CD4-positive, alpha-beta T cell treated with Interleukin-6 for 4 hours (primary cell): ENCODE measurements at places on chromosomes 6 and 20.

DNA sequence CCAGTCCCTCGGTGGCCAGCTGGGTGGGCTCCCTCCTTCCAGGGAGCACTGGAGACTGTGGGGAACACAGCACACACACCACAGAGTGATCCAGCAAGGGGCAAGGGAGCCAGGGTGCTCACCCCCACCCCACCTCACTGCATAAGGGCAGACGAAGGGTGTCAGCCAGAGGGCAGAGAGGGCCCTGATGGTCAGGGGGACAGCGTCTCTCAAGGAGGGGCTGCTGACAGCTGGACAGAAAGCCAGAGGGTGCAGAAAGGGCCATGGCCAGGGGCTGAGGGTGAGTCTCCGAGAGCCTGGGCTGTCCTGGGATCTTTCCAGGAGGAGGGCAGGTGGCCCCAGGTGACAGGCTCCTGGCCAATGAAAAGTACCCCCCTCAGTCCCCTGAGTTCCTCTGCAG, 73.4 kb upstream of the PMEPA1 start:
- no peak for DNase-seq

DNA sequence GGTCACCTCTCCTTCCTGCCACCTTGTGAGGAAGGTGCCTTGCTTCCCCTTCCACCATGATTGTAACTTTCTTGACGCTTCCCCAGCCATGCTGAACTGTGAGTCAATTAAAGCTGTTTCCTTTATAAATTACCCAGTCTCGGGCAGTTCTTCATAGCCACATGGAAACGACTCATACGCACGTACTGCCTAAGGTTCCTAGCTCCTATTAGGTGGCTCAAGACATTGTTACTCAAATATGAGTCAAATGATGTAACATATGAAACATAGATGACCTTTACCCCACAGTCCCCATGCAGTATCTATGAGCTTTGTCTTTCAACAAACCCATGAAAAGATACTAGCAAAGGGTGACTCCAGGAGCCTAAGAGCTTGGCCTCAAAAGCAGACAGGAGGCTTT, 98.3 kb downstream of the SIM1 start:
- DNase-seq: no peak

DNA sequence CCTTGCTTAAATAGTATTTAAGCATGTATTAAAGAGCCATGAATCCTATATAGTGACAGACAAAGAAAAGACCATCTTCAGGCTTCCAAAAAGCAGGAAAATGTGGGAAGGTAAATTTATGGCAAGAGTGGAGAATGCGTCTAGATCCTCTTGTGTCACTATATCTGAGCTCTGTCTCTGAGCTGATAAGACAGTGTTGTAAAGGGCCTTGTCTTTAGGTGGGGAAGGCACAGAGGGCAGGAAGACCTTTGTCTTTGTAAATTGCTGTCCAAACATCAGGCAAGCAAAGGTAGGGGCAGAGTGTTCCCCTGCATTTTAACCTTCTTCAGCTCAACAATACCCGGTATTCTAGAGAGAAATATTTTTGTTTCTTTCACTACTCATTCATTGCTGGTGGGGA, 33.9 kb upstream of the MBOAT1 start:
- DNase-seq: no peak

DNA sequence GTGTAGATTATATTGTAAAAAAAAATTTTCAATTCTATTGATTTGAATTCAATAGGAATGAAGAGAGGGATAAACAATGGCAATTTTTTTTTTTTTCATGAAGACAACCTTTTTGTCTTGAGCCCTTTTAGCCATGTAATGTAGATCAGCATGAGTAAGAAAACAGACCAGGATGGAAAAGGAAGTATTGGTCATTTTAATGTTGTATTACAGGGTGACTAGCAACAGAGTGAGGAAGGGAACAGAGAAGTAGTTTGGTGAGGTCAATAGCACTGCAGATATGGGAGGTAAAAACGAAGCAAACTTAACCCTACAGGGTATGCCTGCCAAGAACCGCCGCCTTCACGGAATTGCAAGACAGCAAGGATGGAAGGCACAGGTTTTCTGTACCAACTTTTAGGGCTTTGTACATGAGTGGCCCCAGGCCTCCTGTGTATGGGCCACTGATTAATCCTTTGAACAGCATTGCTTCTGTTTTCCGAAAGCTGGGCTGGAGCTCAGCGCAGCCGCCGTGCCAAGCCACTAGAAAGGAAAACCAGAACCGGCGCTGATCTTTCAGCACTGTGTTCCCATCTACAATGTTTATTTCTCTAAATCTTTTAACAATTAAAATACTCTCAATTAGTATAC, 383.7 kb downstream of the CENPW start:
- DNase-seq: no peak

DNA sequence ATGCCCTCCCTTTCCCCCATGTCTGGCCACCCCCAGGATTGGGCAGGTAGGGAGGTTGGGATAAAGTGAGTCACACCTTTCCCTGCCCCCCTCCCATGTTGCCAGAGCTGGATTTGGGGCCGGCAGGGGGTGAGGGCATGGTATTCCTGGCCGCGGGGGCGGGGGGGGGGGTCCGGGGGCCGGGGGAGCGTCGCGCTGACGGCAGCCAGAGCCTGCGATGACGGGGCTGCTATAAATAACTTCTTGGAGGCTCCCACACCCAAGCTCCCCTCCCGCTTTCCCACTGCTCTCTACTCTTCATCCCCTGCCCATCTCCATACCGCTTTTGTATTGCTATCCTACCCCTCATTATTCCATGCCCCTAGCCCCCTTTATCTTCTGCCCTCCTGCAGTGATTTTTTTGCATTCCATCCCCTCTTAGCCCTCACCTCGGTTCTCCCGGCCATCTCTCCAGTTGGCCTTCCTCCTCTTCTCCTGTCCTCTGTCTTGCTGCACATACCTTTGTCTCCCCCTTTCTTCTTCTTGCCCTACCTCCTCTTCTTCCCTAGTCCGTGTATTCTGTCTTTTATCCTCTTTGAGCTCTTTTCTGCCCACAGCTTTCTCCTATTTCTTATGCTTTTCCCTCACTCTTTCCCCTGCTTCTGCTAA, 13.8 kb downstream of the SYNGAP1 start:
- DNase-seq: no peak
